Frontal cortex (tissue), 4 donors: ENCODE measurements at places on chromosomes 7 and 10. TPM values are rescaled to one million over a fixed set of nuclear protein-coding genes. Genes with fewer than 3 reads are reported as not detected.

DNA sequence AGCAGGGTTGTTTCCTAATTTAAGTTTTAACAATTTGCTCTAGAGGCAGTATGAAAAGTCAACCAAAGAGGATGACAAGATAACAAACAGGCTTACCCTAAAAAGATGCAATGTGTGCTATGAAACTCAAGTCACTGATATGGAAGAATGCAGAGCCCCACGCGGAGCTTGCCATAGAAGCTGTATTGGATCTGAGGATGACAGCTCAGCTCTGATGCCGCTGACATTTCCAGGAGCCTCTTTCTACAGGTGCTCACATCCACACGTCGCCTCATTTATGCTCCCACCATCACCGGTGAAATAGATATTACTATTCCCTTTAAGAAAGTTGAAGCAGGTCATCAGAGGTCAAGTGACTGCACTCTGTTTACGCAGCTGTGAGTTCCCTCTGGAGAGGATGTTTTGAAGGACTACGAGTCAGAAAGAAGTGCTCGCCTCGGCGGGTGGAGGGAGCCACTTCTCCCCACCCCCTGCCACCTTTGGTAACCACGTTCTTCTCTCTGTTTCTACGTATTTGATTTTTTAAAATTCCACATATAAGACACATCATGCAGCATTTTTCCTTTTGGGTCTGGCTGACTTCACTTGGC, 275.4 kb downstream of the GLRX3 start:
- no peak for DNase-seq

DNA sequence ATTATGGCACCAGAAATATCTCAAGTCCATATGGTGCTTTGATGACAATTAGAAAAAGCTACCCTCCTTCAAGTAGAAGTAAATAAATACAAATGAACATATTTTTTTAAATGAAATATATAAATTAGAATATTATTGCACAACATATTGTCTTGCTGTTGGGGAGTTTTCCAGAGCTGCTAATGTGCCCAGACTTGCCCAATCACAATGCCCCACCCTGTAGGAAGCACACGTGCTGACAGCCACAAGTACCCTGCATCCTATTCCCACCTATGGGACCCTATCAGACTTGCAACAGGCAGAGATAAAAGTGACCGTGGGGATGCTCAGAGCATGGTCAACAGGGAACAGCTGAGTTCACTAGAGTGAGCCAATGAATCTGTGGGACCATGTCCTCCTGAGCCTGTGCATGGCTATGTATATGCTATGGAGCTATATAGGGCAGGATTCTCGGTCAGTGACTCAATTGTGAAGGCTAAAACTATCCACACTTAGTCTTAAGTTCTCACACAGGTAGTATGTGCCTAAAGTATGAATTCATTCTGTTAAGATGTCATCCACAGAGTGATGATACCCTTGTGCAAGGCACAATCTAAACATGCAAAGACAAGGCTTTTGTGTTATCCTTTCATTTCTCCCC, 336.0 kb downstream of the HGF start:
- DNase-seq, result no peak

GRCh38 chr10:77827366-77827765, 99.2 kb downstream of the DLG5 start:
- DNase-seq, result no peak

GRCh38 chr7:119935418-119936025, 337.5 kb upstream of the KCND2 start:
- DNase-seq, result peak; percentile 1

DNA sequence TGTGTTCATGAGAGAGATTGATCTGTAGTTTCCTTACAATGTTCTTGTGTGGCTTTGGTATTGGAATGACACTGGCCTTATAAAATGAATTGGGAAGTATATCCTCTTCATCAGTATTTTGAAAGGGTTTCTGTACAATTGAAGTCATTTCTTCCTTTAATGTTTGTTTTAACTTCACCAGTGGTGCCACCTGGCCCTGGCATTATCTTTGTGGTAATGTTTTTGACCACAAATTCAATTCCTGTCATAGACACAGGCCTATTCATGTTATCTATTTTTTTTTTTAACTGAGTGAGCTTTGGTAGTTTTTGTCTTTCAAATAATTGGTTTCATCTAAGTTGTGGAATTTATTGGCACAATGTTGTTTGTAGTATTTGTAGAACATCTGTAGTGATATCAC, 127.7 kb downstream of the CDK14 start:
- DNase-seq, result no peak

- no peak for DNase-seq
Observed at GRCh38 chr7:52851547-52851946, 183.9 kb upstream of the POM121L12 start.

Gene MLXIPL
- total RNA-seq, result not detected
